ENCODE measurements at places on chromosomes 7 and 10.

DNA sequence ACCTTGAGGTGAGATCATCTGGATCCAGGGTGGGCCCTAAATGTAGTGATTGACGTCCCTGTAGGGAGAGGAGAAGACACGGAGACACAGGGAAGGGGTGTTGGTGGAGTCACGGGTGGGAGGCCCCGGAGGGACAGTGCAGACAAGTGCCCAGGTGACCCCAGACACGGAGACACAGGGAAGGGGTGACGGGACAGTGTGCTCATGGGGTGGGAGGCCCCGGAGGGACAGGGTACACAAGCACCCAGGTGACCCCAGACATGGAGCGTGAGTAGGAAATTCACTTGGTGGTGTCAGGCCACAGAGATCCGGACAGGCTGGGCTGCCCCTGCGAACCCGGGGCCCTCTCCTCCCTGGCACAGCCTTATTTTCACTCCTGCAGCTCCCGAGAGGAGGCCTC lies 176.9 kb downstream of the PTPRN2 start:
- DNase-seq: no peak

DNA sequence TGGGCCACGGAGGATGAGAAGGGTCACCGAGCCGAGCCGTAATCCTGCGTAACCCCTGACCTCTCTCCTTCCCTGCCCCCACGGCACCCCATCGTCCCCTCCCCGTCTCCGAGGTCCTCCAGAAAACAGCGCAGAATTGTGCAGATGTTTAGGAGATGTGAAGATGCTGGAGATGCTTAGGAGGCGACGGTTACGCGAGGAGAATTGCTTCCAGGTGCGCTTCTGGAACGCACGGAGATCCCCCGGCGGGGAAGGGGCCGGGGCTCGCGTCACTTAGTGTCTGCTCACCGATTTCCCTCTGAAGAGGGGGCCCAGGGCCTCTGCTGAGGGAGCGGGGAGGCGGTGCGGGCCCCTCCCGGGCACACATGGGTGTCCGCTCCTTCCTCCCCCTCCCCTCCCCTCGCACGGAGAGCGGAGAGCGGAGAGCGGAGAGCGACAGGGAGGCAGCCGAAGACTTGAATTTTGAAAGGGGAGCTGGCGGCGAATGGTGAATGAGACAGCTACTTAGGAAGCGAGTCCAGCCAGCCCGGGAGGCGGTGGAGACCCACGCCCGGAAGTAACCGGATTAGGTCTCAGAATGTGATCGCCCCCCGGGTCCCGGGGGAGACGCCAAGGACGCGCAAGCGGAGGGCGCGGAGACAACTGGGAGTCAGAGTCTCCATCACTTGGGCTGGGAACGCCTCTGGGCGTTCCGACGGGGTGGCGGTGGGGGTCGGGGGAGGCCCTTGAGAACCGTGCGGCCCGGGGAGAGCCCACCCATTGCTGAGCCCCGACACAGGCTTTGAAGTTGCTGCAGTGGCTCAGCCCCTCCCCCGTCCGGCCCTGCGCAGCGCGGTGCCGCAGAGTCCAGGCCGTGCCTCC lies 8.7 kb upstream of the EN2 start:
- DNase-seq: no peak

- no peak for DNase-seq
Measured at GRCh38 chr7:4960363-4960762, 1.4 kb upstream of the MMD2 start.

- DNase-seq: no peak
Measured at GRCh38 chr7:47100817-47101435, 481.0 kb downstream of the TNS3 start.

GRCh38 chr7:104803931-104804330 lies 210.1 kb upstream of the KMT2E start:
- DNase-seq: no peak

GRCh38 chr7:69433081-69433480 lies 165.2 kb upstream of the AUTS2 start:
- no peak for DNase-seq

DNA sequence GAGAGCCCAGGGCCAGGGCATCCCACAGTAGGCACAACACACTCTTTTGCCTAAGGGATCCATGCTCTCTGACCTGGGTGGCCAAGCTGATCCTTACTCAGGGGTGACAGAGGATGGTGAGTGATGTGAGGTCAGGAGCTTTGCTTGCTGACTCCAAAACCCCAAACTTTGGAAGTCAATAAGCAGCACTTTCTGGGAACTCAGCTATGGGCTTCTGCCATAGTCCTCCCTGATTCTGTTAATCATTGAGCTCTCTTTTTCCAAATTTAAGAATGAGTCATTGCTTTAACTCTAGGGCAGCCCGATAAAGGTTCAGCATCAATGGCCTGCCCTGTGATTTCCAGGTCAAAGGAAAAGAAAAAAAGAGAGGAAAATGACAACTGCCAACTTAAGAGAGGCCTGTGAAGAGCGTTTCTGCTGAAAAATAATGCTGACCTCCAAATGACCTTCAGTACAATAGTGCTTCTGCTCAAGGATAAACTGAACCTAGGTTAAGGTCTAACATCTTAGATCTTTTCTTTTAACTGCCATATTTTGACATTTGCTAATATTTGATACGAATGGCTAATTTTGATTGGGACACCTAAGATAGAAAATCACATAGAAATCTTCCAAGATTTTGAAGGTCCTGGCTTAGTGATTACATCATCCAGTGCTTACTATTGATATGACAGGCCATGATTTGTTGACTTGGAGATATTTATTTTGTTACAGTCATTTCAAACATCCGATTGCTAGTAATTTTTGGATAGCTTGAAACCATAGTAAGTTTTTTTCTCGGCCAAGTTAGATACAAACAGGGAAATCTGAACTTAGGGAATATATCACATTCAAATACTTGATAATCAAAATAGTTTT lies 20.8 kb upstream of the RELN start:
- no peak for DNase-seq

DNA sequence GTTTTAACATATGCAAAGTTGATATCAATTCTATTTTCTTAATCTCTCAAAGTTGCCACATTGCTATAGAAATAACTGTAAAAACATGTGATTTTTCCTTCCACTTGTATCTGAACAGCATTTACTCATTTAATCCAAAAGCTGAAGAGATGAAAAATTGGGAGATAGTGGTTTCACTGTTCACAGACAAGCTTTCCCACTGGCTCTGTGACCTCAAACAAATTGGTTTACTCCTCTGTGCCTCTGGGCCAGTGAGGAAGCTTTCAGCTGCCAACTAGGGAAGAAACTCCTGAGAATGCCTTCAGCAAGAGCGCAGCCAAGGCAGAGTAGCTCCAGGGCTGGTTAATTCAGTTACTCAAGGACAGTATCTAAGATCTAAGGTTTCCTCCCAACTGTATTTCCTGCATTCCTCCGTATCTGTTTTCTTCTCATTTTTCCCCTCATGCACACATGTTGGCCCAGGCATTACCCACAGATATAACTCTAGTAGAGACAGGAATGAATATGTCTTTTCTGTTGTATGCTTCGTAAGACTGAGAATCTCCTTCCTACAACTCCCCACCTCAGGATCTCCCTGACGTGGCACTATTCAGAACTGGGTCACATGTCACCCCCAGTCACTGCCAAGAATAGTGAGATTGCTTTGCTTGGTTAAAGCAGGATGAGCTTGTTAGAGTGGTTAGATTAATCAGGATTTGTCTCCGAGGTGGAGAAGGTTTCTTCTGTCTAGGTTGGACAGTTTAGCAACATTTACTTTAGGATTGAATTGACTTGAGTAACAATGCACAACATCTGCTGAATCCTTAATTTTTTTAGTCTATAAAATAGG lies 315.7 kb downstream of the NRG3 start:
- DNase-seq: no peak

DNA sequence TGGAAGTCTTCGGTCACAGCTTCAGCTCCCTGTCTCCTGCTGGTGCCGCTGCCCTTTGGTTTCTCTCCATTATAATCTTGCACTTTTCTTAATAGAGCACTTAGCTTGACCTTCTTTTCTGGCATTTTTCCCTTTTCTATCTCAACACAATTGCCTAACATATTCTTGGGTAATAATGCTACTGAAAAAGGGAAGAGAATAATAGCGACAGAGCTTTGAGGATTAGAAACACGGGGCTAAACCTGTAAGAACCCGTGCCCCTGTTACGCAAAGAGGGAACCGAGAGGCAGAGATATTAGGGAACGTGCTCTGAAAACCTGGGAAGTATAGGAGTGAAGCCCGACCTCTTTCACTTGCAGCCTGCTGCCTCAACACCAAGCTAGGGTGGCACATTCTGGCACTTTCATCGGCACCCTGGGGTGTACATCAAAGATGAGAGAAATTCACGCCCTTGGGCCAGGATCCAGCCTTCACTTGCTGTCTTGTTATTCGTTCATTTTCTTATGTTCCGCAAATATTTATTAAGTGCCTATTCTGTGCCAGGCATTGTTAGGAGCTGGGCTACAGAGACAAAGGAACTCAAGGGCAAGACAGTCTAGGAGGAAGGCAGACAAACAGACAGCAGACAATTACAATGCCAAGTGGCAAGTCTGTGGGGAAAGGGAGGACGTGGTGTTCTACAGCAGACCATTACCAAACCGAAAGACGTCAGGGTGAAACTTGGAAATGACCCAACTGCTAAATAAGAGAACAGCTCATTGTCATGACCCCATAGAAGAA lies 33.0 kb upstream of the GALNTL5 start:
- no peak for DNase-seq

GRCh38 chr7:105685161-105685560 lies 103.9 kb upstream of the EFCAB10 start:
- no peak for DNase-seq

- DNase-seq: no peak
Measured at GRCh38 chr10:49094646-49095045, 20.7 kb downstream of the VSTM4 start.

GRCh38 chr10:60122190-60122589 lies 215.8 kb upstream of the CCDC6 start:
- no peak for DNase-seq

DNA sequence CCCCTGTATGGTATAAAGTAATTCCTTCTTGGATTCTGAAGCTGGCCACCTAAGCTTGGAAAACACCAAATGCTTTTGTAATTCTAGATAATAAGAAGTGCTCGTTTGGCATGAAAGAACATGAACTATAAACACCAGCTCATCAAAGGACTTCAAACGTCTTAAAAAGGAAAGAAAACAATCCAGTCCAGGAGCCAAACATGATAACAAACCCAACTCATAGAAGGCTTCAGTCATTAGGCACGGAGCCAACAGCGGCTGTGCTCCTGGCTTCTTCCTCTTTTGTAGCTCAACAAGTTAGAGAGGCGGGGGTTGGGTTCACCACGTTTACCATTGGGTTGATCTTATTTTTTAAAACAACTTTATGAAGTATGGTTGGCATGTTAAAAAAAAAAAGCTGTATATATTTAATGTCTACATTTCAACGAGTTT lies 56.4 kb upstream of the ECHDC3 start:
- DNase-seq: no peak

GRCh38 chr10:69421611-69422308 lies 5.0 kb upstream of the TACR2 start:
- no peak for DNase-seq

GRCh38 chr7:72325561-72325960 lies 86.6 kb downstream of the CALN1 start:
- no peak for DNase-seq

DNA sequence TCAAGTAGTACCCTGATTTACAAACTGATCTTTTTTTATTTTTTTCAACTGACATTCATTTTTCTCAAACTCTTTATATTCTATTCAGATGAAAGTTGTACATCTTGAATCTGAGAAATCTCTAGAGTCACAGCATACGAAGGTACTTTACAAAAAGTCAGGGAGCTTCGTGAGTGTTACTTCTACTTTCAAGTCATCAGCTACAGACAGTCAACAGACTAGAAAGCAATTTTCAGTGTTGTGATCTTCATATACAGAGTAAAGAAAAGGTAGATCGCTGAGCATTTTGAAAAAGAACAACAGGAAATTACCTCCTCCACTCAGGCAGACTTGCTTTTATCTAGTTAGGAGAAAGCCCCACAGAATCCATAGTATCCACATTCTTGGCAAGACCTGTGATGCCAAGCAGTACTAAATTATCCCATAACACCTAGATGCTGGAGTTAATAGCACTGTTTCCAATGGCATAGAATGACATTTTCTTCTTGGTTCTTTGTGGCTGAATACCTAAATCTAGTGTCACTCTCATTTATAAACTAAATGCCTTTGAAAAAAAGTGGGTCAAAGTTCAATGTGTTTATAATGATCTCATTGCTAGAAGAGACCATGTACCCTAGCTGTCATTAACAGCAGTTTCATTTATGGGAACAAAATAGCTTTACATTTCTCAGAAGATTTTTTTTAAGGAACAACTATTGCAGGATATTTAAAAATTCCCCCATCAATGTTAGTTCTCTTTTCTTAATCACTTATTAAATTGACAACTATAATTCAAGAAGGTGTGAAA lies 12.0 kb upstream of the ZNF800 start:
- DNase-seq: no peak

DNA sequence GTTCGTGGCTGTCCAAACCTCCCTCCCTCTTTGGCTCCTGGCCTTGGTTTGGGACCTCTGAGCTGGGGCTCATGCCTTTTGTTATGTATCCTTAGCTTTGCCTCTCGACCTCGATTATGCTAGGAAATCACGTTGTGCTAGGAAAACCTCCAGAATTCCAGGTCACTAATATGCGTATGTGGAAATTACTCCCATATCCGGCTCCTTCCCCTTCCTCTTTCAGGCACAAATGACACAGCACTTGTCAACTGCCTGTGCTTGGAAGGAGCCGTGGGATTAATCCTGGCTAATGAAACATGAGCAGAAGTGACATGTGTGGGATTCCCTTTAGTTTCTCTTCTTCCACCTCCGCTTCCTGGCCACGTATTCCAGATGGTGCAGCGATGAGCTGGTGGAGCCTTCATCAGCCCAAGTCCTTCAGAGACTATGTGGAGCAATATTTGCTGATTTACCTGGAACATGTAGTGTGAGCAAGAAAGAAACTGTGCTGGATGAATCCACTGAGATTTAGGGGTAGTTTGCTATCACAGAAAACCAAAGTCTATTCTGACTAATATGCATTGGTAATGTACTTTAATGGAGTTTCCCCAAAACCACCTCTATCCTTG lies 149.2 kb downstream of the REEP3 start:
- no peak for DNase-seq

- no peak for DNase-seq
Measured at GRCh38 chr10:3949711-3950110, 164.7 kb upstream of the KLF6 start.

GRCh38 chr7:145143685-145144084 lies 307.8 kb upstream of the TPK1 start:
- DNase-seq: no peak

GRCh38 chr10:100114976-100115770 lies 33.5 kb upstream of the CPN1 start:
- no peak for DNase-seq

GRCh38 chr7:43721193-43721806 lies 8.0 kb downstream of the COA1 start:
- no peak for DNase-seq

DNA sequence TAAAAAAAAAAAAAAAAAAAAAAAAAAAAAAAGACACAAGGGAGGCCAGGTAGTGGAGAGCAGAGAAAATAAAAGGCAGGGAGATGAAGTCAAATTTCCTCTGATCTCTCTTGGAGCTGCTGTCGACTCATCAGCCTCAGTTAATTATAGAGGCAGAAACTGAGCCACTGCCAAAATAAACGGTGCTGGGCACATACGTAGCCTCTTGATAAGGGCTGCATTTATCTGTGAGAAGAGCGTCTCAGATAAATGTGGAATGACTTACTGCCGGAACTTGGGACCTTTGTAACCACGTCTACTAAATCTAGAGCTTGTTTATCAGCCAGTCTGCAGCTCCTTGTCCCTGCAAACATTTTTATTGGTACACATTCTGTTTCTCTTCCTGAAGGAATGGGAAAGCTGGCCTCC lies 162.3 kb downstream of the BAMBI start:
- no peak for DNase-seq

GRCh38 chr7:26049081-26049480 lies 102.9 kb upstream of the NFE2L3 start:
- DNase-seq: no peak

All from stimulated activated CD8-positive, alpha-beta memory T cell treated with anti-CD3 and anti-CD28 coated beads, Interleukin-4, amount 100 ng/mL, for 4 hours (primary cell).